ENCODE measurements at places on chromosomes 7 and 10. TPM values are rescaled to one million over a fixed set of nuclear protein-coding genes. Genes with fewer than 3 reads are reported as not detected.

TRIP6 gene
- total RNA-seq, result 7.9 TPM

- no peak overlapping the region for H3K4me3 ChIP-seq
- H3K27me3 ChIP-seq, result no peaks in the 10 kb centered on the region
- no peaks in the 10 kb centered on the region for H3K36me3 ChIP-seq
Observed at GRCh38 chr7:113373863-113374262, 255.5 kb upstream of the SMIM30 start.

GNGT1 gene
- total RNA-seq, result not detected

- no peaks in the 10 kb centered on the region for H3K27me3 ChIP-seq
- H3K4me3 ChIP-seq, result no peak overlapping the region
- no peaks in the 10 kb centered on the region for H3K4me1 ChIP-seq
- no peak overlapping the region for H3K27ac ChIP-seq
Observed at GRCh38 chr7:87375662-87376435, 30.4 kb downstream of the CROT start.

- H3K27ac ChIP-seq, result no peak overlapping the region
- peaks cover 33% of the 10 kb centered on the region for H3K4me1 ChIP-seq
- no peak for DNase-seq
- H3K4me3 ChIP-seq, result no peak overlapping the region
Observed at GRCh38 chr7:34162677-34163076, 257.3 kb downstream of the BMPER start.

DNA sequence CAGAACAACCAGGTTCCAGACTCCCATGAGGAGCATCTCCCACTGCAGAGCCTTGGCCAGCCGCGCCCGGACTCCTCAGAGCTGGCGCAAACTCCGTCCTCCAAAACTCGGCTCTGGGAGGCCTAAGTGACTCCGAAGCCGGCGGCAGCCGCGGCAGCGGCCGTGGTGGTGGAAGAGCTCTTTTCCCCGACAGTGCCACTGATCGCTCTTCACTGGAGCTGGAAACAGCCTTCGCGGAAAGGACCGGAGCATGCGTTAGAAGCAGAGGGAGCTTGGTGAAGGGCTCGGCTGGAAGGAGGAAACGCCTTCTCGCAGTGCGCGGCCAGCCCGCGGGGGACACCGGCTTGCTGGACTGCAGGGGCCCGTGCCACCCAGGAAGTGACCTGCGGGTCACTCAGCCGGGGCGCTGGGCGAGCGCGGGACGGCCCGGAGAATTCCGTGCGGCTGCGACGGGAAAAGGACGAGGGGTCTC, 5.0 kb upstream of the HOXA13 start:
- H3K36me3 ChIP-seq, result no peaks in the 10 kb centered on the region
- H3K4me3 ChIP-seq, result peak overlapping the region; percentile 37
- peaks cover 41% of the 10 kb centered on the region for H3K27me3 ChIP-seq
- H3K4me1 ChIP-seq, result peaks cover 10% of the 10 kb centered on the region

POP7 gene
- total RNA-seq, result 76.3 TPM

GRCh38 chr10:97849687-97850402, at the start of gene GOLGA7B:
Gene GOLGA7B (plus strand): TSS chr10:97849843. CDS start chr10:97850304, 461 bp downstream.
- no peak for DNase-seq
- H3K27me3 ChIP-seq, result peaks cover 15% of the 10 kb centered on the region
- peaks cover 14% of the 10 kb centered on the region for H3K4me1 ChIP-seq
- no peaks in the 10 kb centered on the region for H3K36me3 ChIP-seq
- H3K27ac ChIP-seq, result no peak within 1 kb of the TSS

DNA sequence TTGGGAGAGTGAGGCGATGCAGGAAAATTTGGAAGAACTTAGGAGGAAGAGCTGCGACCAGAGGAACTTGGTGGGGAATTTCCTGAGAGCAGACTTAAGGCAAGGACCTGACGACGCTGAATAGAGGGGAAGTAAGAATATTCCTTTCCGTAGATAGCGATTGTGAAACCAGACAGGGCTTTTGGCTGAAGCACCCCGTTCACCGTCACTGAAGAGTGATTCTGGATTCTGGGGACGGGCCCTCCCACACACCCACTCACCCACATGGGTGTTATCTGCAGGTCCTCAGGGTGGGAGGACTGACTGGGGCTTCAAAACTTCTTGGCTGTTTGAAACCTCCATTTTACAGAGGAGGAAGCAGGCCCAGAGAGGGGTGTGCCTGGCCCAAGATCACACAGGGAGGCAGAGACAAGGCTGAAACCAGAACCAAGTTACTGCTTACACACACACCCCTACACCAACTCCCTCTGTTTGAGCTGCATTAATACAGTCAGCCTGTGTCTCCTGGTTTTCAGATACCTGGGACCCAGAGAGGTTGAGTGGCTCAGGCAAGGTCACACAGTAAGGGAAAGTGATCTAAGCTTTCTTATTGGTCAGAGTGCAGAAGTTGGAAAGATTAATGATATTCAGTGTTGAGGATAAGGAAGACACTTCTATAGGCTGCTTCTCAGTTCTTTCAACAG, 37.2 kb upstream of the CDH23 start:
- no peaks in the 10 kb centered on the region for H3K36me3 ChIP-seq
- no peaks in the 10 kb centered on the region for H3K27me3 ChIP-seq
- no peak overlapping the region for H3K27ac ChIP-seq
- no peak for DNase-seq
- H3K4me3 ChIP-seq, result no peak overlapping the region

DNA sequence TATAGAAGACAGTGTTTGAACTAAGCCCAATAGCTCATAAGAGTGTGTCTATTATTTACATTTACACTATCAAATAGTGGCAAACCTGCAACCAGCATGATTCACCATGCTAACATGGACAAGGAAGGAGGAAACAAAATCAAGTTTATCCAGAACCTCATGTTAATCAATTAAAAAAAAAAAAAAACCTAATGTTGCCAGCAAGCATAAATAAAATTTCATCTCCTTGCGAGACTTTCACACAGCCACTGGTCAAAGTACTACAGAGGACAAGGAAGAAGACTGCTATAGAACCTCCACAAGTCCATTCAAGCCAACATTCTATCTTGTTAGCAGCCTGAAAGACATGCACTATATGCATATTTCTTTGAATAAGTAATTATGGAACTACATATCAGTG, 9.7 kb downstream of the TM9SF3 start:
- H3K36me3 ChIP-seq, result no peaks in the 10 kb centered on the region
- no peaks in the 10 kb centered on the region for H3K27me3 ChIP-seq
- H3K4me1 ChIP-seq, result peaks cover 60% of the 10 kb centered on the region
- H3K4me3 ChIP-seq, result no peak overlapping the region

- no peak overlapping the region for H3K4me3 ChIP-seq
- no peaks in the 10 kb centered on the region for H3K27me3 ChIP-seq
- H3K27ac ChIP-seq, result no peak overlapping the region
- H3K4me1 ChIP-seq, result no peaks in the 10 kb centered on the region
- no peaks in the 10 kb centered on the region for H3K36me3 ChIP-seq
Observed at GRCh38 chr7:48511080-48511479, 339.8 kb downstream of the ABCA13 start.

GRCh38 chr7:47672271-47672791, 90.4 kb upstream of the TNS3 start:
- peaks cover 3% of the 10 kb centered on the region for H3K4me1 ChIP-seq
- H3K4me3 ChIP-seq, result no peak overlapping the region
- H3K27ac ChIP-seq, result no peak overlapping the region
- H3K27me3 ChIP-seq, result no peaks in the 10 kb centered on the region
- DNase-seq, result no peak
- no peaks in the 10 kb centered on the region for H3K36me3 ChIP-seq

DNA sequence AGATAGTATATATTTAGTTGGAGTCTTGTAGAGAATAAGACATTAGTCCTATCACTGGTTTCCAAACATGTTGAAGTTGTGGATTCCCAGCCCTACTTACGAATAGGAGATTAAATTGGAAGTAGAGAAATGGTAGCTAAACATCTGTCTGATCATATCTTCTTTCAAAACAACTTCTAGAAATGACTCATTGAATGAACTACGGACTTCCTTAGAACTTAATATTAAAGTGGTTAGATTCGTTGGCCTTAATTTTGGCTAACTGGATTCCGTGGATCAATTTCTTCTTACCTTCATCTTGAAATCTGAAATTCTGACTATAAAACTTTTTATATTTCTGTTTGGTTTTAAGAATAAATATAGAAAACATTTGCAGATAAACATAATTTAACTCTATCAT, 3.4 kb downstream of the PHF14 start:
- no peaks in the 10 kb centered on the region for H3K27me3 ChIP-seq
- H3K4me1 ChIP-seq, result peaks cover 4% of the 10 kb centered on the region
- H3K36me3 ChIP-seq, result peaks cover 5% of the 10 kb centered on the region

- no peak for DNase-seq
- H3K27me3 ChIP-seq, result no peaks in the 10 kb centered on the region
- H3K27ac ChIP-seq, result no peak overlapping the region
- no peak overlapping the region for H3K4me3 ChIP-seq
Observed at GRCh38 chr10:26407406-26407969, 30.7 kb upstream of the APBB1IP start.

FEZF1 gene
- total RNA-seq, result not detected

CYP2C8 gene
- total RNA-seq, result not detected

AOC1 gene
- total RNA-seq, result 1.6 TPM

GRCh38 chr7:111806232-111806631, 243.9 kb upstream of the IMMP2L start:
- H3K27ac ChIP-seq, result no peak overlapping the region
- no peaks in the 10 kb centered on the region for H3K27me3 ChIP-seq
- no peak for DNase-seq
- H3K4me3 ChIP-seq, result no peak overlapping the region
- no peaks in the 10 kb centered on the region for H3K36me3 ChIP-seq

GRCh38 chr7:79292834-79293233, 160.6 kb downstream of the MAGI2 start:
- no peaks in the 10 kb centered on the region for H3K27me3 ChIP-seq
- no peak overlapping the region for H3K27ac ChIP-seq
- no peak for DNase-seq
- no peak overlapping the region for H3K4me3 ChIP-seq

AZGP1 gene
- not detected for total RNA-seq

GRCh38 chr7:45573661-45574415, at the start of gene ADCY1:
Gene ADCY1 (plus strand): TSS chr7:45574368. CDS start chr7:45574544, 176 bp downstream.
- H3K4me3 ChIP-seq, result peak within 1 kb of the TSS; percentile 68
- peaks cover 9% of the 10 kb centered on the region for H3K27me3 ChIP-seq
- DNase-seq, result no peak

GAD2 gene
- total RNA-seq, result not detected

MMD2 gene
- total RNA-seq, result not detected

DNA sequence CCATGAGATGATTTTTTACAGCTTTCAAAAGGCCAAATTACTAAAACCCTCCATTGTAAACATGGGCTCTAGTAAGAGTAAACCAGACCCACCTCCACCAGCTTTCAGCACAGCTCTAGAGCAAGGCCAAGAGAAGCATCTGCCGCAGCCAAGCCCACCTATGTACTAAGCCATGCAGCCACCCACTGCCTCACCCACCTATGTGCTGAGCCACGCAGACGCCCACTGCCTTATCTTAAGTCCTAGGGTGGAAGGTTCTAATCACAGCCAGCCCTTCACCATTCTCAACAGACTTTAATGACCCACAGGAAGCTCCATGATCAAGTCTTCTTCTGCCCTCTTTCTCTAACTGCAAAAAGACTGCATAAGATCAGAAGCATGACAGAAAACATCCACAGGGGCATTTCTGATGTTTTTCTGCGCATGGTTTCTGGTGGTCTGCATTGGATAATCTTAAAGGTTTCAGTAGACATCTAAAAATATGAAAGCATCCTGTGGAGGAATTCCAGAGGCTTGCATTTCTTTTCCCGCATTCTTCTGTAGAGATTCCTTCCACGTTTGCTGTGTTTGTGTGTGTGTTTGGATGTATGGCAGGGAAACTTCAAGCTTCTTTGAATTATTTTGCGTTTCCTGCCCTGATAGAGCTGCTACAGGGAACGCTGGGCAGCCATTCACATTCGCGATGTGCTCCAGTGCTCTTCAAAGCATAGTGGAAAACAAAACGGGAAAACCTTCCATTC, 286.1 kb upstream of the KLF6 start:
- H3K4me3 ChIP-seq, result no peak overlapping the region
- no peaks in the 10 kb centered on the region for H3K36me3 ChIP-seq
- no peaks in the 10 kb centered on the region for H3K27me3 ChIP-seq
- no peak overlapping the region for H3K27ac ChIP-seq
- DNase-seq, result no peak

All from gastrocnemius medialis (tissue), 4 donors.